WTC11 (cell line): ENCODE measurements at places on chromosomes 12 and 14.

DNA sequence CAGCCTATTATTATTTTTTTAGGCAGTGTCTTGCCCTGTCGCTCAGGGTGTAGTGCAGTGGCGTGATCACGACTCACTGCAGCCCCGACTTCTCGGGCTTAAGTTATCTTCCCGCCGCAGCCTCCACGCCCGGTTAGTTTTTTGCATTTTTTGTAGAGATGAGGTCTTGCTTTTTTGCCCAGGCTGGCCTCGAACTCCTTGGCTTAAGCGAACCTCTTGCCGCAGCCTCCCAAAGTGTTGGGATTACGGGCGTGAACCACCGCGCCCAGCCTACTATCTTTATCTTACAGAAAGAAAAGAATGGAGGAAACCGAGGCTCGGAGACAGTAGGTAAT, 507 bp upstream of the PTPN11 start:
- DNase-seq: peak; percentile 14

GRCh38 chr12:57181072-57181471, 33.7 kb upstream of the LRP1-AS start:
- DNase-seq: no peak

GRCh38 chr14:52265253-52265652, 2.2 kb upstream of the PTGDR start:
- no peak for DNase-seq

GRCh38 chr14:22492622-22493542, 96.1 kb downstream of the DAD1 start:
- DNase-seq: no peak

- DNase-seq: no peak
These were observed 173.0 kb downstream of the CALM1 start for GRCh38 chr14:90569606-90570387.

- no peak for DNase-seq
These were observed 1378.3 kb upstream of the SEL1L start for GRCh38 chr14:82911930-82912329.

- DNase-seq: no peak
These were observed 27.3 kb upstream of the ZFP36L1 start for GRCh38 chr14:68820119-68820518.
